Activated naive CD4-positive, alpha-beta T cell treated with anti-CD3 and anti-CD28 coated beads, Interleukin-2, amount 50 U/mL, for 16 hours (primary cell): ENCODE measurements at places on chromosomes 7 and 10.

DNA sequence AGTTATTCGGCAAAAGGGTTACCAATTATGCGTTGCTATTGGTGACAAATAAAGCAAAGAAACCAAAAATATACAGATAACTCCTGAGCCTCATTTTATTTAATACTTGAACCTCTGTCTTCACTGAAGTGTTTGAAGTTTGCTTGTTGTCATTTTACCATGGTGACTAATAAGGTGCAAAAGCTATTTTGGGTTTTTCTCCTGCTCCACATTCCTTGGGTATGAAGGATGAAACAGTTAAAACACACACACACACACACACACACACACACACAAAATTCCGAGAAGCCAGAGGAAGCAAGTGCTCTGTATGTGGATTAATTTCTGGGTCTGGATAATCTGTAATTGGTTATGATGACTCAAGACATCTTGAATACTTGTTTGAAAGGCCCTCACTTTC is 246.5 kb downstream of the COBL start:
- no peak for DNase-seq

GRCh38 chr7:70229242-70229641 is 631.0 kb downstream of the AUTS2 start:
- no peak for DNase-seq

- DNase-seq, result no peak
Observed at GRCh38 chr7:27992755-27993493, 187.7 kb downstream of the JAZF1 start.

DNA sequence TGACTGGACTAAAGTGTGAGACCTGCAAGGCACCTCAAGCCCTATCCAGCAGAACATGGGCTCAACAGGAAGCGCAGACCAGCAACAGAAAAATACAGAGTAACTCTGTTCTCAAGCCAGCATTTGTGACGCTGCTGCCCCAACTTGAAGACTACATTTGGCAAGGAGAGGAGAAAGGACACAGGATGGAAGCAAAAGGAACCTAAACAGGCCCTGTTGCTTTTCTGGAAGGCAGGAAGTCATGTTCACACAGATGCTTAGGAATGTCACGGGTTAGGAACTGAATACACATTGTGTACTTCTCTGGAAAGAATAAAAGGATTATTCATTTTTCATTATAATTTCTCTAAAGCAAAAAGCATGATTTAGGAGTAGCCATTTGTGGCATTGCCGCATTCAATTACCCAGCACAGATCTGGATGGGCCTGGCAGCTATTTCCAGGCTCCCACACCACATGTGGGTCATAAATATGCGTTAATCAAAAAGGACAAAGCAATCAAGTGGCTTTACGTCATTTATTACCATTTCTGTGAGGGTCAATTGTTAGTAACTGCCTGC is 19.8 kb upstream of the TOMM7 start:
- no peak for DNase-seq

DNA sequence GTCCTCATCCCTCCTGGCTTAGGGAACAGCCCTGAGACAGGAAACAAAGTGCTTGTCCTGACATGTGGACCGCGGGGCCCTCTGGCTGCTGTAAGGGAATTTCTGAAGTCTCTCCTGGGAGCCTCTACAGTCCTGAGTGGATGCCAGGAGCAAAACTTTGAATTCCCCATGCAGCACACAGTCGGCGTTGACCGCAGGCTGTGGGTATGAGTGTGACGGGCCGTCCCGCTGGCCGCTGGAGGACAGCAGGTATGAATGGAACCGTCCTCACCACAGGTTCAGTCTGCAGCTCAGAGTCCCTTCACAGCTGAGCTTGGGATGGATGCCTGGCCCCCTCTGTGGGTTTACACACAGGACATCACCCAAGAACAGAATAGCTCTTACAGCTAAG is 94.9 kb downstream of the GPR26 start:
- no peak for DNase-seq

- DNase-seq, result peak; percentile 26
Observed at GRCh38 chr10:110643653-110644597, at the start of gene RBM20. RBM20 (plus strand) TSS chr10:110644336; CDS start chr10:110644455, 119 bp downstream.

GRCh38 chr7:152872061-152872744 is 112.7 kb downstream of the ACTR3B start:
- no peak for DNase-seq

DNA sequence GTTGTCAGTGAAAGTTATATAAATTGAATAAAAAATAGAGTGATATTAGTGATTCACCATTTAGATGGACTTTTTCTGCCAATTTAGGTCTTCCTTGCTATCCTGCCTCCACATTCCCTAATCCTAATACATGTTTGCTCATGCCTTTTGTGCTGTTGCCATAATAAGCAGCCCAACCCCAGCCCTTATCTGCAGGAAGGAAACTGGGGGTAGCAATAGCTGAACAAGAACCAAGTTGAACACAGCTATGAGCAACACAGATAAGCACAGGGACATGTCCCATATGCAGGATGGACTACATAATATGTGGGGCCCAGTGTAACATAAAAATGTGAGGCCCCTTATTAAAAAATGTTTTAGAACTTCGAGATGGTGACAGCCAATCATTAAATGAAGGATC is 91.2 kb upstream of the AHR start:
- DNase-seq, result no peak

GRCh38 chr7:7395785-7396184 is 139.9 kb downstream of the COL28A1 start:
- DNase-seq, result no peak

DNA sequence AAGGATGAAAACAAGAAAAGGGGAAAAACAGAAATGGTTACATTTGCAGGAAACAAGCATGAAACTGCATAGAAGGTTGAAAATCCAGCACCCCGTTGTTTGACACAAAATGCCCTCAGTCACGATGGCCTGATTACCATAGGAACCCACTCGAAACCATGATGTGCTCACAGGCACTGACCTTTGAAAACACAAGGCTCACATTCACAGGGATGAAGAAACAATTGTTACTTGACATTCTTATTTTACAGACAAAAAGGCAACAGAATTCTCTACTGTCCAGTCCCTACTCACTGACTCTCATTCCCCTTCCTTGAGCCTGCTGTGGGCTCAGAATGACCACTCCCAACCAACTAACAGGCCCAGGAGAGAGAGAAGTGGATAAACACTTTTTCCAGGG is 131.4 kb upstream of the PDLIM1 start:
- DNase-seq, result no peak

DNA sequence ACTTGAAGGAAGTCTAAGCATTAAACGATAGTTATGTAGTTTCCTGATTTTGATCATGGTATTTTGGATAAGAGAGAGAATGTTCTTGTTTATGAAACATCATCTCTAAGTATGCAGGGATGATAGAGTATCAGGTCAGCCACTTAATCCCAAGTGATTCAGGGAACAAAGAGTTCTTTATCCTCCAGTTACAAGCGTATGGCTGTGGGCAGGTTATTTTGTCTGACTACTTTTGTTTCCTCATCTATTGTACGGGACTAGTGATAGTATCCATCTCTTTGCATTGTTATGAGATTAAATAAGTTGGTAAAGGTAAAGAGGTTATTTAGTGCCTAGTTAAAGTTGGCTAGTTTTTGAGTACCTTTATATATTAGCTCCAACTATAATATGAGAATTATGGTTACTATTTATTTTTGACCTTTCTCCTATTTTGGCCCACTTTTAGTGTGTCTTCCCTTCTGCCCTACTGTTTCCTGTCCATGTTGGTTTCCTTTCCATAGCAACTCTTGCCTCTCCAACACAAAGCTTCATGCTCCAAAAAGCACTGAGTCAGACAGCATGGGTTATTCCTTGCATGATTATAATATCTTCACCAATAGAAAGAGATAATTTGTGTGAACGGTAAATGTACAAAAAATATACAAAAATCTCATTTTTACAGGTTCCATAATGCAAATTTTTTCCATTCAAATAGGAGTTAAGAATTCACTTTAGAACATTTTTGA is 65.4 kb downstream of the SP8 start:
- no peak for DNase-seq

DNA sequence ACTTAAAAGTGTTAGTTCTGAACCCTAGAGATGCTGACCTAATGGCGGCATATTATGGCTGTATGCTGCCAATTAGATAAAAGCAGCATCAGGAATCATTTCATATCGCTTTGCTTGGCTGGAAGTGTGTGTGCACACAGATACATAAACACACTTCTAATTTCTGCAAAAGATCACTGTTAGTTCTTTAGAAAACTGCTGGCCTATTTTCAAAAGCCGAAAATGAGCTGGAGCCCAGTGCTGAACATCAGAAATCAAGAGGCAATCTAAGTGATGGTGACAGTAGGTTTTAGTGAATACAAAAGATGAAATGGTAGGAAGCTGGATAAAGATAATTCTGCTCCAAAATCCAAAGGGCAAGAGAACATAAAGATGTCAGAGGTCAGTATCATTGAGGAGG is 745.8 kb upstream of the LRRTM3 start:
- DNase-seq, result no peak

DNA sequence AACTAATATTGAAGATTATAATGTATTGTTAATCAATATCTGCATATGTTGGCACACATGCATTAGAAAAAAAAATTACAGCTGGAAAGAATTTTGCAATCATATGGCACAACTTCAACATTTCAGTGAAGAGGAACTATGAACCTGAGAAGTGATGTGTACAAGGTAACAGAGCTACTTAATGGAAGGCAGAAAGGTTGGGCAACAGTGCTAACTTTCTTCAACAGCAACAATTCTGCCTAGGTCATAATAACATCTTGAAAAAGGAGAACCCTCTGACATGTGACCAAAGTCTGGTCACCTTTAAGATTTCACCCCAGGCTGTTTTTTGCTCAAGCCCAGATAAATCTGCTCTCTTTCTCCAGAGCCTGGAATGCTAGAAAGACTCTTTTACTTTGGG is 47.9 kb upstream of the SKAP2 start:
- no peak for DNase-seq

GRCh38 chr10:103184615-103185014 is 8.5 kb downstream of the NT5C2 start:
- no peak for DNase-seq

DNA sequence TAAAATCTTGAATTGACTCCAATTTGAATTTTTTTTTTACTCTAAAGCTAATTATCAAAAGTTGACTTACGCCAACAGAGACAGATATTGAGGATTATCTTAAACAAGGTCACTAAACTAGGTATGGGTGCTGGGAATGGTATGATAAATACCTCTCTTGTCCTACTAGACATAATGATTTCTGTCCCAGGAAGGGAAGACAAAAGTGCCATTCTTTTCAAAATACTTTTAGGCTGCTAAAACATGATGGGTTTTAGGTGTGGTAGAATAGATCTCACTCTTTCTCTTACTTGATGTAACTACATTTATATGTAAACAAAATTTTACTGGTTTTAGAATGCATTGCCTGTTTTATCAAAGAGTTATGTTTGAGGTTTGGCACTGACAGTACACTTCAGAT is 15.1 kb downstream of the TMEM60 start:
- DNase-seq, result no peak
